ENCODE measurements at places on chromosomes 2 and 18.

DNA sequence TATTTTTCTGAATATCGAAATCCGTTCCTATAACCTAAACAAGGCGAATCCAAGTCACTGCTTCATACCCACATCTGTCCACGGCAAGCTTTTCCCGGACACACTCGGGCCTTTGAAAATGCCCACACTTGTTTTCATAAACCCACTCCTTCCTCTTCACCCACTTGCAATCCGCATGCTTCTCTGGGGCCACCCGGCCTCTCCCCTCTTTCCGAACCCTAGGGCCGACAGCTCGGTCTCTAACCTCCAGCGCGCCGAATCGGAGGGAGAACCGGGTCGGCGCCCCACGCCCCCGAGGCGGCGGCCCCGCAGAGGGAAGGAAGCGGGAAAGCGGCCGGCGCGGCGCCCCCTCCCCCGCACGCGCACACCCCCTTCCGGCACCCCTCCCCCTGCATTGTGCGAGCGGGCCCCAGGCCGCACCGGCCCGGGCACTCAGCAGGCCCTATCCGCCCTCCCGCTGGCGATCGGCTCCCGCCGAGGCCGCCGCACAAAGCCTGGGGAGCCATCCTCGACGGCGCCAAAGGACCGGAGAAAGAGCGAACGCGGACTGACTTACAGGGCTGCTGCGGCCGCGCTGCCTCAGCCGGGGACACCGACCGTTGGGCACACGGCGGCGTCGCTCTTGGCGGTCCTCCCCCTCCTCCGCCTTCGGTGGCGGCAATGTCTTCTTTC is 467 bp downstream of the PUM2 start:
- peak; percentile 38 for DNase-seq

- DNase-seq: no peak
These were observed 154.5 kb downstream of the CLIP4 start for GRCh38 chr2:29269765-29270109.

- peak; percentile 69 for DNase-seq
These were observed 2.8 kb downstream of the CNDP2 start for GRCh38 chr18:74498712-74499627.

GRCh38 chr18:31954349-31954748 is 11.4 kb upstream of the TRAPPC8 start:
- no peak for DNase-seq

GRCh38 chr2:136051001-136051724 is 65.7 kb upstream of the DARS1 start:
- no peak for DNase-seq

- DNase-seq: no peak
These were observed 1526.9 kb upstream of the ACVR2A start for GRCh38 chr2:146317959-146318358.

GRCh38 chr2:23734416-23734815 is 192.5 kb downstream of the ATAD2B start:
- no peak for DNase-seq

DNA sequence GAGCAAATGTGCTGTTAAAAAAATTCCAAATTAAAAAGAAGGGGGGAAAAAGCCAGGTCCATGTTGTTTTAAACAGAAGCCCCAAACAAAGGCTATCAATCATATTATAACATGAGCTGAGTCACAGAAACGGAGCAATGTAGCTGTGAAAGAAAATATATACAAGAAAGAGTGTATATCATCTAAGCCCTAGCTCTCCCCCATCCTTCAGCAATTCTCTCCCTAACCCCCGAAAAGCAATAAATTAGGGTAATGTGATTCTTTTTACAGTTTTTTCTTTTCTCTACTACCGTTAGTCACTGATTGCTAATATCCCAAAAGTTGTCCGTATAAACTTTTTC is 25.3 kb downstream of the FEZ2 start:
- no peak for DNase-seq

- no peak for DNase-seq
These were observed 114.7 kb upstream of the CYP1B1 start for GRCh38 chr2:38190542-38191218.

DNA sequence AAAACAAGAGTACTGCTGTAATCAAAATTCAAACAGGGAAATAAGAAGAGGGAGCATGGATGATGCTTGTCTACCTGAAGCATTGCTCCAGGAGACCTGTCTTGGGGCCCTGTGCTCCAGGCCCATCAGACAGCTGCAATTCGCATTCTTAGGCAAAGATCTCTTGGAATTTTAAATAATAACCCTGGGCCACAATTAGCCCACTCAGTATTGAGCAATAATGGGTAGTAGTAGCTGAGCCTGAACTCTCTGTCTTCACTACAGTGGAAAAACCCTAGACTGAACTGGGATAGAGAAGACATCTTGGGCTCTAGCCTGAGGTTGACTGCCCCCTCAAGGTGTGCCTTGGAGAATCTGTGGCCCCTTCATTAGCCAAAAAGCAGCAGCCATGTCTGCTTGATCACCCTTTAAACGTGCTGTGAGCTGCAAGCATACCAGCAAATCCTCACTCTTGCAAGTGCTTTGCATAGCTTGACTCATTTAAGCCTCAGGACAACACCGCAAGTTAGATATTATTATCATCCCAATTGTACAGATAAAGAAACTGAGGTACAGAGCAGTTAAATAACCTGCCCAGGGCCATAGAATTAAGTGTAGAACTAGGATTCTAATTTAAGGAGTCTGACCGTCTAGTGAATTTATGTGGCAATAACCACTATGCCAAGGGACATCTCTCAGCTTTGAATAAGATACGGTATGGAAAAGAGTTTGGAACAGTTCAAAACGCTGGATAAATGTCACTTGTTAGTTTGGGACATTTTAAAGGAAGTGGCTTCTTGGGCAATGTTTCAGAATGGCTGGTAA is 69.0 kb downstream of the DDX1 start:
- DNase-seq: no peak

- no peak for DNase-seq
These were observed 3.2 kb downstream of the CFAP210 start for GRCh38 chr2:169690958-169691357.

DNA sequence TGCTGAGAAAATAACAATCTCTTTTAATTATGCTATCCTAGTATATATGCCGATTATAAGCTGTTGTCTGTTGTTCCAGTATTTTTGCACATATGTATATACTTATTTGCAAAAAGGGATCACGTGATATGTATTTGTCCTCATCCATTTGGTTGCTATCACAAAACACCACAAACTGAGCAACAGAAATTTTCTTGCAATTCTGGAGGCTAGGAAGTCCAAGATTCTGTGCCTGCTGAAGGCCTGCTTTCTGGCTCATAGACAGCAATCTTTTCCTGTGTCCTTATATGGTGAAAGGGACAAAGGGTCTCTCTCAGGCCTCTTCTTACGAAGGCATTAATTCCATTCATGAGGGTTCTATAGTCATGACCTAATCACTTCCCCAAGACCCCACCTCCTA is 186.5 kb downstream of the LPIN1 start:
- DNase-seq: no peak

DNA sequence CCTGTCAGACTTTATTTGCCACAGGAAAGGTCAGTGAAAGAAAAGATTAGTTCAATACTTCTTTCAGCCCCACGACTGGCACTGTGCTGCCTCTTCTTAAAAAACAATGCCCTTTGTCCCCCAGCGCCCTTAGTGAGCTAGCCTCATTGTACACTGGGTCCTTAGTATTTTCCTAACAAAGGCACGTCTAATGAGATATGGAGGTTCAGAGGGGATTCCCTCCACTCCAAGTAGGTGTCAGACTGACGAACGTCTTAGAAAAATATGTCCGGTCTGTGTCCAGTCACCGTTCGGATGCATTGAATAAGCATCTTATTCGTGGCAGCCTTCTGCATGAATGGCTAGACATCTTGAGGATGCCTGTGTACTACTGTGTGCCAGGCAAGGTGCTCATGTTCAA is 1.1 kb downstream of the FECH start:
- no peak for DNase-seq

DNA sequence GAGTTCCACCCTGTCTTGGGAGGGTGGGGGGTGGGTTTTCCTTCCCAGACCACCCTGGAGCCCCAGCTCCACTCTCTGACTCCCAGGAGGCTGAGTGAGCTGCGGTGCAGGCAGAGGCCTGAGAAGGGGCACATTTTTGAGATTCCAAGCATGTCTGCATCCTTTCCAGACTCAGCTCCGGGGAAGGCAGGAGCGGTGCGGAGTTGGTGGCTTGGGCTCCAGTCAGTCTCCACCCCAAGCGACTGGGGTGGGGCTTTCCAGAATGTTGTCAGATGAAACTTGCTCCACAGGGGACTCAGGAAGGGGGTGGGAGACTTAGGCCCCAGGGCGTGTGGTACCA is 44.2 kb upstream of the HS6ST1 start:
- no peak for DNase-seq

GRCh38 chr2:175234153-175234552 is 52.6 kb upstream of the ATP5MC3 start:
- no peak for DNase-seq

- no peak for DNase-seq
These were observed 35.1 kb upstream of the RASGRP3 start for GRCh38 chr2:33441235-33441810.

GRCh38 chr2:9556121-9556743 is 602 bp upstream of the ADAM17 start:
- DNase-seq: peak; percentile 7

DNA sequence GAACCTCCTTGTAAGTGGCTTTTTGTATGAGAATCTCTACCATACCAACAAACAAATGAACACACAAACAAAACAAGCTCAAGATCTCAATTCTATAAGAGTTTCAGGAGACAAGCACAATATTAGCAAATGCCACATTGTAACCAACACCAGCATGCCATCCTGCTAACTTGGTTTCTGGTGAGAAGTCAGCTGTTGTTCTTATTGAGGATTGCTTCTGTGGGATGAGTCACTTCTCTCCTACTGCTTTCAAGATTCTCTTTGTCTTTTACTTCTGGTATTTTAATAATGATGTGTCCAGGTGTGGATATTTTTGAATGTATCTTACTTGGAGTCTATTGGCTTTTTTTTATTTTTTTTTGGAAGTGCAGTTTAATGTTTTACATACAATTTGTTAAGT is 131.7 kb downstream of the BCL2L11 start:
- DNase-seq: no peak

Data from activated T-cell treated with anti-CD3 and anti-CD28 coated beads for 4 hours (primary cell).